AG10803 (cell line): ENCODE measurements at places on chromosomes 13 and 19.

GRCh38 chr13:32535748-32536147 lies 2.8 kb downstream of the N4BP2L2 start:
- DNase-seq = no peak

- DNase-seq = no peak
These were observed 155.5 kb upstream of the VSTM2B start for GRCh38 chr19:29370276-29370675.

DNA sequence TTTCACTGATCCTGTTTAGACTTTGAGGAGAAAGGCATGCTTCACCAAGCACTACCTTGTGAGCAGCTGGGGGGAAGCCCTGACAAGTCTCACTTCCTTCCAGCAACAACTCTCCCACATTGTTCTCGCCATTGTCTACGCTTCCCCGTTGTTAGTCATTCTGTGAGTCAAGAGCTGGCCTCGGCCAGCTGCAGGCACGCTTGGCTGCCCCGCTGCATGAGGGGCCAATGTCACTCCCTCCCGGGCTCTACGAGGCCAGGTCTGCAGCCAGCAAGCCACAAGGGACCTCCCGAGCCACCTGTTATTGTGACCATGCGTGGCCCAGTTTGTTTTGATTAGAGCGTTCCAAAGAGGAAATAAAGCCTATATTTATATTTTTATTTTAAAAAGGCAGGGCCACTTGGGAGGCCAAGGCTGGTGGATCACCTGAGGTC lies 220.9 kb downstream of the FOXO1 start:
- no peak for DNase-seq

DNA sequence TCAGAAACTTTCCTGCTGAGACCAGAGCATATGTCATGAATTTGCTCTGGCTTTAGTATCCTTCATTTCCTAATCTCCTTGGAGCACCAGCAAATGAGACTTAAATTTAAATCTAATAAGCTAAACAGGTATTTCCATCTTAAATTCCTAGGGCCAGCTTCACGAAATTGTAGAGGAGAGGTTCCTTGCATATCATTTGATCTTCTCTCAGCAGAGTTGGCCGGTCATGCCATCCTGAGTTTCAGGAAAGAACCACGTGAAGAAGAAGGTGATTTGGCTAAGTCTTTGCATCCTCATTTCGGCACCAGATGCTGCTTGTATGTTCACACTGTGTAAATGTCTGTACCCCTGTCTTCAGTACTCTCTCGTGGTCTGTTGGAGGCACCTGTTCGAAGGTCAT lies 370.4 kb upstream of the NBEA start:
- no peak for DNase-seq

GRCh38 chr13:76607866-76608265 lies 278.3 kb downstream of the KCTD12 start:
- no peak for DNase-seq

DNA sequence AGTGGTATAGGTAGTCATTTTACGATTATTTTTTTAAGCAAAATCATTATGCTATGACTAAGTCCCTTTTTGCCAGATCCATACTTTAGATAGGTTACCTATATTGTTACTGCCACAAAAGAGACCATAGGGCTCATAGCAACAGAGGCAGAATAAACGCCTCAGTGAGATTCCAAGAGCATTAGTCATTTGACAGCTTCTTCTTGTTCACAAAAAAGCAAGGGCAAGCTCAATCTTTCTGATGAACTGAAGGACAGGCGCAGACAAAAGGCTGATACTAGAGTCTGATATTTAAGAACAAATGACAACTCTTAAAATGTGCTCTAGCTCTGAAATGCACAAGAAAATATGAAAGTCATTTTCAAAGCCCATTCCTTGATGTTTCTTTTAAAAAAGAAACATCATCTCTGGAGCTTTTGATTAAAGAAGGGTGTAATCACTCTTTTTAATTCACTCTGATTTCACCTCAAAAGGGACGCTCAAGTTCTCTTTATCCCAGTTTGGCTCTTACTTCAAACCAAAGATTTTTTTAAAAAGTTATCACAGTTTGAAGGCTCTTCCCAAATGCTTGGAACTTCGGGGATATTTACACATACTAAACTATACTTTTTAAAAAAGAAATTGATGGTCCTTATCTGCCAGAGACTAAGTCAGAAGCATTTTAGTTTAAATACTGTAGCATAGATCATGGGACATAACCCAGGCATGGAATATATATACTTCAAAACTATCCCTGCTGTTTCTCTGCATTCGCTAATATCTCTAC lies 187.2 kb downstream of the EFNB2 start:
- DNase-seq = peak; percentile 37

DNA sequence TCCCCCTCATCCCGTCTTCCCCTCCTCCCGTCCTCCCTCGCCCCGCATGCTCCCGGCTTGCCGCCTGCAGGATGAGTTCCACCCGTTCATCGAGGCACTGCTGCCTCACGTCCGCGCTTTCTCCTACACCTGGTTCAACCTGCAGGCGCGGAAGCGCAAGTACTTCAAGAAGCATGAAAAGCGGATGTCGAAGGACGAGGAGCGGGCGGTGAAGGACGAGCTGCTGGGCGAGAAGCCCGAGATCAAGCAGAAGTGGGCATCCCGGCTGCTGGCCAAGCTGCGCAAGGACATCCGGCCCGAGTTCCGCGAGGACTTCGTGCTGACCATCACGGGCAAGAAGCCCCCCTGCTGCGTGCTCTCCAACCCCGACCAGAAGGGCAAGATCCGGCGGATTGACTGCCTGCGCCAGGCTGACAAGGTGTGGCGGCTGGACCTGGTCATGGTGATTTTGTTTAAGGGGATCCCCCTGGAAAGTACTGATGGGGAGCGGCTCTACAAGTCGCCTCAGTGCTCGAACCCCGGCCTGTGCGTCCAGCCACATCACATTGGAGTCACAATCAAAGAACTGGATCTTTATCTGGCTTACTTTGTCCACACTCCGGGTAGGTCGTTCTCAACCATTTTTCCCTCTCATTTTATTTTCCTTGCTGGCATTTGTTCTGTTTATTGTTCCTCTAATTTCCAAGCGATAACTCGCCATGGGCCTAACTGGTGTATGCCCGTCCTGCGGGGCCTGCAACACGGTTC lies 29.8 kb downstream of the NFIX start:
- peak; percentile 34 for DNase-seq

DNA sequence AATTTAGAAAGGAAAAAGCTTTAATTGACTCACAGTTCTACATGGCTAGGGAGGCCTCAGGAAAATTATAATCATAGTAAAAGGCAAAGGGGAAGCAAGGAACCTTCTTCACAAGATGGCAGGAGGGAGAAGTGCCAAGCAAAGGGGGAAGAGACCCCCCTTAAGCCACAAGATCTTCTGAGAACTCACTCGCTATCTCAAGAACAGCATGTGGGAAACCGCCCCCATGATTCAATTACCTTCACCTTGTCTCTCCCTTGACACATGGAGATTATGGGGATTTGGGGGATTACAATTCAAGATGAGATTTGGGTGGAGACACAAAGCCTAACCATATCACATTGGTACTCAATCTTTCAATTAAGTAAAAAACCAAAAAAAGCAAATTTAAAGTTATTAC lies 1778.7 kb upstream of the MIR17HG start:
- DNase-seq = no peak

- no peak for DNase-seq
These were observed 1102.0 kb upstream of the SPRY2 start for GRCh38 chr13:81442904-81443303.

GRCh38 chr19:49355909-49356353 lies 6.3 kb downstream of the TEAD2 start:
- DNase-seq = peak; percentile 48

DNA sequence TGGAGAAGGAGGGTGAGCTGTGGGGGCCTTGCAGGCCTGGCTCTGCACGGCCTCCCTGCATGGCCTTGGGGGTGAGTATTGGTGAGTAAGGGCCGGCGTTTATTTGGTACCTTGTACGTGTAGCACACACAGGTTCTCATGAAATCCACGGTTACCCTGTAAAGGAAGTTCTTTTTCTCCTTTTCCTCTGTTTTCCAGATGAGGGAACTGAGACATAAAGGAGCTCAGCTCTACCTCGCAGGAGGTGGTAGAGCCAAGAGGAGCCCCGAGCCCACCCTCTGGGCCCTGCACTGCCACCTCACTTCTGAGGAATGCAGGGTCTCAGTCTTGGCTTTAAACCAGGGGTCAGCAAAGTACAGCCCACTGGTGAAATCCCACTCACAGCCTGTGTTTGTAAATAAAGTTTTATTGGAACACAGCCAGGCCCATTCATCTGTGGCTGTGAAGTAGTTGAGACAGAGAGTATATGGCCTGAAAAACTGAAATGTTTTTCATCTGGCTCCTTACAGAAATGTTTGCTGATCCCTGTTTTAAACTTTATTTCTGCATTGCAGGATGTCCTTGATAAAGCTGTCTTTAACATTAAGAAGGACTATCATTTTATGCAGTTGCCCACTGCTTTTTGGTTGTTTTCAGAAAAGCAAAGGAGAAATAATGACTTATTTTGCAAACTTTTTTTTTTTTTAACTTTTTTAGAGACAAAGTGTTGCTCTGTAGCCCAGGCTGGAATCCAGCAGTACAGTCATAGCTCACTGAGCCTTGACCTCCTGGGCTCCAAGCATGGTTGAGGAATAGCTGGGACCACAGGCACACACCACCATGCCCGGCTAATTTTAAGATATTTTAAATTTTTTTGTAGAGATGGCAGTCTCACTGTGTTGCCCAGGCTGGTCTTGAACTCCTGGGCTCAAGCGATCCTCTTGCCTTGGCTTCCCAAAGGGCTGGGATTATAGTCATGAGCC lies 6.4 kb downstream of the EPN1 start:
- peak; percentile 15 for DNase-seq
